SK-N-MC (cell line): ENCODE measurements at places on chromosomes 2 and 18.

- DNase-seq = no peak
These were observed 104.6 kb downstream of the RTN4 start for GRCh38 chr2:54945391-54946219.

GRCh38 chr18:8933714-8934284, 168.7 kb upstream of the NDUFV2 start:
- no peak for DNase-seq

DNA sequence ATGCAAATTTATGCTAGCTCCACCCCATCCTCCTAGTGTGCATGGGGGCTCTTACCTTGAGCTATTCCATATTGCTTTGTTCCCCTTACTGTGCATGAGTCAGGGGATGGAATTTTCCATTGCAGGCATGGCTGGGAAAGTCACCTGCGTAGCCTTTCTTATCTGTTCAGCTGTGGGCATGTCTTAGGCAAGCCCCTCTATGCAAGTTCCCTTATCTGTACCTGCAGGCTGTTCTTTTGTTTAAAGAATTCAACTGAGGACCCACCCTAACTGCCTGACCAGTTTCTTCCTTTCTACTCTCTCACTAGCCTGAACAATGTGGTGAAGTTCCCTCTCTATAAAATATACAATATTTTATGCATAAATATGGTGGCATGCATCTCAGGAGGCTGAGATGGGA, 54.2 kb upstream of the CDCA7 start:
- DNase-seq = no peak

DNA sequence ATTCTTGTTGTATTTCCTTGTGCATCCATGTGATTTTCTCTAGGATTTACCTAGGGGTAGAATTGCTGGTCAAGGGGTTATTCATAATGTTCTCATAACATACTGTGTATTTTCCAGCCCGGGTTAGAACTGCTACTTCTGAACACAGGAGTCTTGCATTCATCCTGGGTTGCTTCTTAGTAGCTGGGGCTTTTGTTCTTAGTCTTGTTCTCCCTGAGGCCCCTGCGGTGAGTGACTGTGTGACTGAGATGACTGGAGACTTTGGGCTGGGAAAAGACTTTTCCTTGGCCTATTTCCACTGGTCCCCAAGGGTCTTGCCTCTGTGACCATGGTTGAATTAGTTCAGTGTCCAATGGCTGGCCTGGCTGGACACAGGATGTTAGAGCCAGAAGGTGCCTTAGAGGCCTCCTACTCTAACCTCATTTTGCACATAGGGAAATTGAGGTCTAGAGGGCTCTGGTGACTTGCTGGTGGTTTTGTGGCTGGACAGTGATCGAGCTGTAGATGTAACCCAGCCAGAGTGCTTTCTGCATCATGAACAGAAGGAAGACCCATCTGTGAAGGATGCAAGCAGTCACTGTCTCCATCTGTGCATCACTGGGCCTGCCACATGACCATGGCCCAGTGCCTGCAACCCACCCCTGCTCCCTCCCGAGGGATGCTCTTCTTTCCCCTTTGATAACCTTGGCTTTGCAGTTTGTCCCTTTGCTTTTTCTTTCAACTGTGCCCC, 233.3 kb downstream of the FHOD3 start:
- DNase-seq = no peak

DNA sequence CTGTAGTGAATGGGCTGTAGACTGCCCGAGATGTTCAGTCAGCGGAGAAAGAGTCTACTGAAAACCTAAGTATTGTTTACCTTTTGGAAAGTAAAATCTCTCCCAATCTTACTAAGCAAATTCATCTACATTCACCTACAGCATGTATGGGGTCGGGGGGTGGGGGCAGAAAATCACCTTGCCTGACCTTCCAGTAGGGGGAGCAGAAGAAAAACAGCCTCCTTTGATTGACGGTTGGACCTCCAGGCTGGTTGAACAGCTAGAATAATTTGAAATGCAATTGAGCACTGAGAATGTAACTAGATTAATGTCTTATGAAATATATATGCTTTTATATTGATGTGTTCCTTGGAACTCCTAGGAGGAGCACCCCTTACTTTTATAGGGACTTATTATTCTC, 10.0 kb downstream of the LRATD1 start:
- no peak for DNase-seq

DNA sequence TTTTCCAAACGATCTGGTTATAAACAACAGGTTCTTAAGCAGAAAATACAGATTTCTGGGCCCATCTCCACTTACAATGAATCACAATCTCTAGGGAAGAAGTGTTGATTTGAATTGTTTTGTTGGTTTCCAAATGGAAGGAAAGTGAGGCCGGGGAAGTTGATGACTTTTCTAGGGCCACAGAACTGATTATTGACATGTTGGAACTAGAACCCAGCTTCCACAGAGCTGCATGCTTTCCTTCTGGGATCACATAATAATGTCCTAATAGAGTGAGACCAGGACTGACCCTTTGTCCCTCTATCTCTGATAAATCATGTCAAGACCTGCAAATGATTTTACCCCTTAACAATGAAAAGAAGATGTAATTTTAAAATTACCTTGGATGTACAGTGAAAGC, 332.2 kb downstream of the OSR1 start:
- no peak for DNase-seq

GRCh38 chr18:21057112-21057511, 54.5 kb downstream of the ROCK1 start:
- no peak for DNase-seq

- no peak for DNase-seq
These were observed 168.6 kb downstream of the BCL2 start for GRCh38 chr18:63150942-63151421.

GRCh38 chr2:236672606-236673005, 103.0 kb downstream of the ACKR3 start:
- no peak for DNase-seq

DNA sequence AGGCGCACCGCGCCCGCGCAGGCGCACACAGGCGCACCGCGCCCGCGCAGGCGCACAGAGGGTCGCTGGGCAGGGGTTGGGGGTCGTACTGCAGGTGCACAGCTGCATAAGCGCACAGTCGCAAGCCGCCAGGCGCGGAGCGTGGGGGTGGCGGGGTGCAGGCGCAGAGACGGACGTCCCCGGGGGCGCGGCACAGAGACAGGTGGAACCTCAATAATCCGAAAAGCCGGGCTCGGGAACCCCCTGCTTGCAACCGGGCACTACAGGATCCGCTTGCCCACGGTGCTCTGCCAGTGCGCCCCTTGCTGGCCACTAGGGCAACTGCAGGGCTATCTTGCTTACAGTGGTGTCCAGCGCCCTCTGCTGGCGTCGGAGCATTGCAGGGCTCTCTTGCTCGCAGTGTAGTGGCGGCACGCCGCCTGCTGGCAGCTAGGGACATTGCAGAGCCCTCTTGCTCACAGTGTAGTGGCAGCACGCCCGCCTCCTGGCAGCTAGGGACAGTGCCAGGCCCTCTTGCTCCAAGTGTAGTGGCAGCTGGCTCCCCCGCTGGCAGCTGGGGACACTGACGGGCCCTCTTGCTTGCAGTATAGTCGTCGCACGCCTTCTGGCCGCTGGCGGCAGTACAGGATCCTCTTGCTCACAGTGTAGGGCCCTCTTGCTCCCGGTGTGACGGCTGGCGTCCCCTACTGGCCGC, 34.9 kb downstream of the FAM110C start:
- DNase-seq = no peak

DNA sequence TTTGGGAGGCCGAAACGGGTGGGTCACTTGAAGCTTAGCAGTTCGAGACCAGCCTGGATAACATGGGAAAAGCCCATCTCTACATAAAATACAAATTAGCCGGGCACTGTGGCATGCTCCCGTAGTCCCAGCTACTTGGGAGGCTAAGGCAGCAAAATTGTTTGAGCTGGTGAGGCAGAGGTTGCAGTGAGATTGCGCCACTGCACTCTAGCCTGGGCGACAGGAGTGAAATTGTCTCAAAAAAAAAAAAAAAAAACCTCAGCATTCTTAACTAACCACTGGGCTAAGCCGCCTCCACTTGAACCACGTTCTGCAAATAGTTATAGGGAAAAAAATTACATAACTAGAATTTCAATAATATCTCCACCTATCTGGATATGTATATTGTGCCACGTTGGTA, 2.3 kb downstream of the FOXI3 start:
- DNase-seq = no peak

DNA sequence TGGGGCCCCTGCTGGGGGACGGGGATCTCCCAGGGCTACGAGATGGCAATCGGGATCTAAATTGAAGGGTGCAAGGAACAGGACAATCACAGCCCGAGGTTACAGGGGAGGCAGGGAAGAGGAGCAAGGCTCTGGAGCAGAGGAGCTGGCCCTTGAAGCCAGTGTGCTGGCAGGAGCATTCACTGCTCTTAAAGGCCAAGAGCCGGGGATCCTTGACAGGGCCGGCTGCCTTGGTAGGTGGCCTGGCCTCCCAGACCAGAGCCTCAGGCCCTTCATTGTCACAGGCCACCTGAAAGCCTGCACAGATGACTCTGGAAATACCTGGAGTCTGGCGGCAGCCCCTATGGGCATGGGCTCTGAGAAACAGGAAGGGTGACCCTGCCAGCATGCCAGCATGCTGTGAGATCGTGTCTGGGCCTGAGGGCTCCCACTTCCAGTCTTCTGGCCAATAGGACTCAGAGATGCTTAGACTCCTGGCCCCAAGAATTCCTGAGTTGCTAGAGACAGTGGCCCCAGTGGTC, 38.7 kb downstream of the PDIA6 start:
- no peak for DNase-seq

DNA sequence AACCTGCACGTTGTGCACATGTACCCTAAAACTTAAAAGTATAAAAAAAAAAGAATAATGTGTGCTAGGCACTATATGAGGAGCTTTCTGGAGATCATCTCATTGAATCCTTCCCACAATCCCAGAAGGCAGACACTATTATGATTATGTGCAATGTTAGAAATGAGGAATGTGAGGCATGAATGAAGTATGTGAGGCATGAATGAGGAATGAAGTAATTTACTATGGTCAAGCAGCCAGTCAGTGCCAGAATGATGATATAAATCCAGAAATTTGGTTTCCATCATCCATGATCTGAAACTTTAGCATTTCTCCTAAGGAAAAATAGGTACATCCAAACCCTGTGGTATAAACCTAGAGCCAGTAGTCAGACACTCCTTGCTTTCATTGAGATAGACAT, 42.0 kb downstream of the CCDC148 start:
- no peak for DNase-seq

- no peak for DNase-seq
These were observed at the start of gene QPCT for GRCh38 chr2:37344453-37345361. QPCT (plus strand) TSS chr2:37344630; CDS start chr2:37344732, 102 bp downstream.

DNA sequence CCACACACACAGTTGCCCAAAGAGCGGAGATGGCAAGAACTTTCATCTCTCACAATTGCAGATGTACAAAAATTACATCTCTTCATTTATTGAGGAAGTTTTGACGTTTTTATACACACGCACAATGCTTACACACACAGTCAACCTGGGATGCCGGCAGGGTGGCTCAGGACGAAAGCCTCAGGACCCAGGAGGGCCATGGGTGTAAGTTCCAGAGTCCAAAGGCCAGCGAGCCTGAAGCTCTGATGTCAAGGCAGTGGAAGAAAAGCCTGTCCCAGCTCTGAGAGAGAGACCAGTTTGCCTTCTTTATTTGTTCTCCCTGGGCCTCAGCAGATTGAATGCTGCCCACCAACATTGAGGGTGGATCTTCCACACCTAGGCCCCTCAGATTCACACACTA, 10.1 kb downstream of the AMER3 start:
- no peak for DNase-seq

- DNase-seq = no peak
These were observed 37.8 kb upstream of the OLA1 start for GRCh38 chr2:174286172-174286571.

DNA sequence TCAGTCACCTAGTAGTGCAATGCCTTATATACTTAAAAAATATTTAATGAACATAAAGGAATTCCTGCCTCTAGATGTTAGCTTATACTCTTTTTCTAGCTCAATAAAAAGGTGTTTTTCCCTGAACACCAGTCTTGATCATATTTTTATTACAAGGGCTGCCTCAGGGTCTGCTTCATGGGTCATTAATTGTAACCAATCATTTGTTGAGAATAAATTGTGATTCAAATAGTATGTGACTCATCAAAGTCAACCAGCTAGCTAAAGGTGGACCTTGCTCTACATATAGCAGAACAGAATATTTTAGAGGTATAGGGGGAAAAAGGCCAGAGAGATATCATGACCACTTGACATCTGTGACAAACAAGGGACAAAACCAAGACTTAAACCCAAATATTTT, 114.0 kb downstream of the PIK3C3 start:
- no peak for DNase-seq

- no peak for DNase-seq
These were observed 36.7 kb upstream of the ITGA4 start for GRCh38 chr2:181420259-181421130.

GRCh38 chr18:25284861-25285550, 67.0 kb downstream of the ZNF521 start:
- DNase-seq = no peak

DNA sequence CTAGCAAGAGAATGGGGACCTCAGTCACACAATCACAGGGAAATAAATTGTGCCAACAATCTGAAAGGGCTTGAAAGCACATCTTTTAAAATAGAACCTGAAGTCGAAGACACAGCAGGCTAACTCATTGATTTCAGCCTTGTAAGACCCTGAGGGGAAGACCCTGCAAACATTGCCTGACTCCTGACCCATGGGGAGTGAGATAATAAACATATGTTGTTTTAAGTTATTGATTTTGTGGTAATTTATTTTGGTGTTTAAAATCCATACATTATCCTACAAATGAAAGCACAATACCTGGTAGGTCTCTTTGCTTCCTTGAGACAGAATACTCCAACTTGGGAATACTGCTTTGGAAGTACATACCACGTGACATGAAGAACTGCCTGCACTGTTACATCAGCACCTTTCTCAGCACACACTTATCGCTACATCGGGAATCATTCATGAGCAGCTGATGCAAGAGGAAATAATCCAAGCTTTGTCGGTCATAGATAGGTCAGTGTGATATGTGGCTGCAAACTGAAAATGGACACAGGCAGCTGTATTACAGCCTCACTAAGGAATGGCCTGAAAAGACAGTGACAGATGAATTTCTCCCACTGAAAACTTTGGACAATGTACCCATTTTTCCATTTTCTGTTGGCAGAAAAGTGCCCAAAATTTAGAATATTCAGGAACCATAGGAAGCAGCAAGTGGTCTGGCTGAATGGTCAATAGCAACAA, 494.5 kb upstream of the MAP2 start:
- no peak for DNase-seq

GRCh38 chr18:69261406-69261805, 139.3 kb upstream of the DOK6 start:
- no peak for DNase-seq

DNA sequence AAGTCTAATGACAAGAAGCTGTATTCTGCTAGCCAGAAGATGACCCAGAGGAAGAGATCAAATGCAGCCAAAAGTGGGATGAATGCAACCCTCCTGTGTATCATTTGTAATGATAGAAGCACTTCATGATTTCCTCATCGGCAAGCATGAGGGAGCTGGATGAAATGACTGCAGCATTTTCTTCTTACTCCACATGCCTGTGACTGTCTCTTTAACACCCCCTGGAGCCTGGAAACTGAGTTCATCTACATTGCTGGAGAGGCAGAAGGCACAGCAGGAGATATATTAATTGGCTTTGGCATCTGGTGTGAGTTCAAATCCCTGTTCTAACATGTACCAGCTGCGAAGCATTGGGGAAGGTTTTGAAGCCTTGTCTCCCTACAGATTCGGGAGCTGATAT, 37.7 kb downstream of the ID2 start:
- DNase-seq = peak; percentile 30
